ENCODE measurements at places on chromosomes 12 and 14.

GRCh38 chr12:102107970-102108369, 11.9 kb downstream of the NUP37 start:
- no peak for DNase-seq

GRCh38 chr12:71786829-71787228, 32.2 kb downstream of the RAB21 start:
- no peak for DNase-seq

GRCh38 chr14:50947446-50947845, 3.2 kb upstream of the PYGL start:
- DNase-seq, result no peak

- DNase-seq, result no peak
These were observed 116.0 kb upstream of the LRIG3 start for GRCh38 chr12:59036347-59036746.

DNA sequence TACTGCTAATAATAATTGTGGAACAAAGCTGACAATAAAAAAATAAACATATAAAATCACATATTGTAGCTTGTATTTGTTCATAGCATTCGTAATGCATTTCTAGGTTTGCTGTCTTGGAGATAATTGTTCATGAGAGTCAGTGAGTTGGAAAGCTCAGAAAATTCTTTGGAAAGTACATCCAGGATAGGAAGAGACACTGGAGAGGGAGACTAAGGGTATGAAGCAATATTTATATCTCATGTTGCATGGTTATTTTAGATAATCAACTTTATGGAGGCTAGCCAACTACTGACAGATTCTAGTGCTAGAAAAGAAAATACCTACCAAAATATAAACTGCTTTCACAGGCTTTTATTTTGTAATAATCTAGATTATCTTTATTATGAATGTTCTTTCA, 1095.2 kb downstream of the FSCB start:
- no peak for DNase-seq

DNA sequence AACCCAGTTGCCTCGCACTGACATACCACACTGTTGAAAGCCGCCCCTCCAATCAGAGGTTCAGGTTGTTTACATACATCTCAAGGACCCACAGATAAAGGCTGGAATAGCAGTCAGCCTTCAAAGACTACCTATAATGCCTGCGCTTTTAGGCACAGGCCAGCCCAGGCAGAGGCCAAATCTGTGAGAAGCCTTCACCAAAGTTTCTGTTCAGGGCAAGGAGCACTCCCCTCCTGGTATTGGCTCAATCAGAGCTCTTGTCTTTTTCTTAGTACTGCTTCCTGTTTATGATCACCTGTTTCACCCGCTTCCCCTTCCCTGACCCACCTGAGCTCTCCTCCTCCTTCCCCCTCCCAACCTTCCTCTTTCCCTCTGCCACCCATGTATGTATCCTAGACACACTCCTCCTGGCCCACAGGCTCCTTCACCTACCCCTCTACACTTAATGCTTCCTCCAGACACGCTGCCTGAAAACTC, 34.8 kb downstream of the DUSP16 start:
- no peak for DNase-seq

DNA sequence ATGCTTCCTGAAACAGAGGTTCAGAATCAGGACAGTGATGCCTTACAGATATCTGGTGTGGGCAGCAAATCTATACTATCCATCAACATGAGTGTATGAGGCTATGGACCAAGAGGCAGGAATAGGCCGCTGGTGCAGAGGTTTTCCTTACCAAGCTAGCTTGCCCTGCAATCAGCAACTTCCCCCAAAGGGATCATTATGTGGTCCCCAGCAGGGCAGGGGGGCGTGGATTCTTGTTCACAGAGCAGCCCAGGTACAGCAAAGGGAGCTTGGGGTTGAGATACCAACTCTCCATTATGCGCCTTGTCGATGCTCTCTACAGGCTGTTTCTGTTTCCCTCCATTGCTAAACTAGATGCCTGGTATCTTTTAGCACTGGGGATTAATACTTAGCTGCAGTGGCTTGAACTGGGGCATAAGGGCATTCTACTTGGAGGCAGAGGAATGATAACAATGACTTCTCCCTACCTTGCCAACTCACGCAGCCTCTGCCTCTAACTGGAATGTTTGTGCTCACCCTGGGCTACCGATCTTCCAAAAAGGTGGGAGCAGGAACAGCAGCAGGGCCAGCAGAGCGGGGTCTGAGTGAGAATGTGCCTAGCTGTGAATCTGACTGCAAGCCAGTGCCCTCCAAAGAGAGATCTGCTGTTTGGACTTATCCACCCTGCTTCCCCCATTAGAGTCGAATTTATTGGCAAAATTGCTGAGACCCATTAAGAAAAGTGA, 10.3 kb upstream of the KRT1 start:
- DNase-seq, result no peak

DNA sequence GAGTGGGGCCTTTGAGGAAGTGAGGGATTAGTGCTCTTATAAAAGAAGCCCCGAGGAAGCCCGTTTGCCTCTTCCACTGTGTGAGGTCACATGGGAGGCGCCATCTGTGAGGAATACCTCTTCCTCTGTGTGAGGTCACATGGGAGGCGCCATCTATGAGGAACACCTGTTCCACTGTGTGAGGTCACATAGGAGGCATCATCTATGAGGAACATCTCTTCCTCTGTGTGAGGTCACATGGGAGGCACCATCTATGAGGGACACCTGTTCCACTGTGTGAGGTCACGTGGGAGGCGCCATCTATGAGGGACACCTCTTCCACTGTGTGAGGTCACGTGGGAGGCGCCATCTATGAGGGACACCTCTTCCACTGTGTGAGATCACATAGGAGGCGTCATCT, 69.7 kb downstream of the SLC24A4 start:
- no peak for DNase-seq

- peak; percentile 96 for DNase-seq
These were observed 305.3 kb upstream of the DDHD1 start for GRCh38 chr14:53458368-53458814.

DNA sequence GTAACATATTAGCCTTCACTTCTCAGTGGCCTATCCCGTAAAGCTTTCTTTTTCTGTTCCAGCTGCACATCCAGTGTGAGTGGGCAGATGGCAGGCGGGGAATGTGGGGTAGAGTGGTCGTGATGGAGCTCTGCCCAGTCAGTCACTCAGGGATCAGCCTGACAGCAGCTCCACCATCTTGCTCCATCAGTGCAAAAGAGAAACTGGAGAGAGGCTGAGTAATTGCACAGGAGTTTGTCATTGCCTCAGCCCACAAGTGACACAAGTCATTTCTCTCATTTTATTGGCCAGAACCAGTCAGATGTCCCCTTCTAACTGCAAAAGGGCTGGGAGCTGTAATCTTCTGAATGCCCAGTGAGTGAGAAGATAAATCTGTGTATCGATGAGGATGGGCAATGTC, 66.5 kb downstream of the ATP23 start:
- DNase-seq, result no peak

DNA sequence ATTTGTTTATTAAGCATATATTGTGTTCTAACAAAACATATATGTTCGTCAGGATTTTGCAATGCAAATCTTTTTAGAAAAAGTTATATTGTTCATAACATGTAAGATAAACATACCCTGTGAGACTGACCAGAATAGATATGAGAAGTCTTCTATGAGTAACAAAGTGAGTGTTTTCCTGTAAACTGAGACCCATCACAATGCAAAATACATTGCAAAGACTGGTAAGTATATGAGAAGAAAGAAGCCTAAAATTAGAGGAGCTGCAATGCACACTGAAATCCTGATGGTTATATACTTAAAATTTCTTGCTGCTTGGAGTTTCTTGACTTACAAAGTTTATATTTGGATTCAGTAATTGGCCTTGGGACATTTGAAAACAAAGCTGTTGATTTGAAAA, 6.0 kb downstream of the HMGA2 start:
- DNase-seq, result no peak

- no peak for DNase-seq
These were observed 54.0 kb downstream of the ZNF641 start for GRCh38 chr12:48296586-48297282.

- DNase-seq, result no peak
These were observed 239.3 kb upstream of the PRICKLE1 start for GRCh38 chr12:42828836-42829235.

DNA sequence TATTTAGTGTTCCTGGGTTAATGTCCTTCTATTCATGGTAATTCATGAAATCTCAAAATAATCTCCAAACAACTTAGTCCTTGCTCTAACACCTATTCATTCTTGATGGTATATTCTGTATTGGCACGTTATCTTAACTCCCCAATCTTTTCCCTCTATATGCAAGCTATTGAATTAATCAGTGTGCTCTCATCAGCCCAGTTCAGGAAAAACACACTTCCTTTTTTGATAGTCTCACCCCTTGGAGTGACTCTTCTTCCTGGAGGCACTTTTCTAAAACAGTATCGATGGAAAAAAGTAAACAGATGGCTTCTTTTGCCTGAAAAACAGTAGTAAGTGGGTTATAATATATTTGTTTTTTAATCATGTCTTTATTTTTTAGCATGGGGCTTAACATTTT, 28.6 kb downstream of the TULP3 start:
- no peak for DNase-seq

GRCh38 chr12:47945341-47945728, 18.1 kb upstream of the TMEM106C start:
- DNase-seq, result no peak

DNA sequence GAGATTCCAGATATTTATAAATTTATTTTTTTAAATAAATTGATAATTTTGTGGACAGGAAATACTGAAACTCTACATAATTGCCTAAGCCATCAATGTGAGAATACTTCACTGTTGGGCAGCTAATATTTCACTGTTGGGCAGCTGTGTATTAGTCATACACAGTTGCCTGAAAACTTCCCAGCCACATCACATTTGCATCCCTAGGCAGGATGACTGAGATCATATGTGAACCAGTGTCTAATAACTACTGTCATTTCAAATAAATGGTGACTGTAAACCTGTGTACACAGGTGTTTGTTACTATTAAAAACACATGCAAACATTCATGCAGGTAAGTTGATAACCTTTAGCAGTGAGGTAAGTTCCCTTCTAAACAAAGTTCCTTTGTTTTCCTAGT, 43.9 kb downstream of the TMTC3 start:
- peak; percentile 3 for DNase-seq

GRCh38 chr12:124864326-124864752, 675 bp upstream of the SCARB1 start:
- DNase-seq, result no peak

GRCh38 chr14:24958271-24958670, 91.7 kb downstream of the STXBP6 start:
- DNase-seq, result no peak

GRCh38 chr14:90293766-90294730, 37.7 kb downstream of the NRDE2 start:
- DNase-seq, result no peak

- DNase-seq, result no peak
These were observed 7.1 kb downstream of the ETFRF1 start for GRCh38 chr12:25202137-25202536.

DNA sequence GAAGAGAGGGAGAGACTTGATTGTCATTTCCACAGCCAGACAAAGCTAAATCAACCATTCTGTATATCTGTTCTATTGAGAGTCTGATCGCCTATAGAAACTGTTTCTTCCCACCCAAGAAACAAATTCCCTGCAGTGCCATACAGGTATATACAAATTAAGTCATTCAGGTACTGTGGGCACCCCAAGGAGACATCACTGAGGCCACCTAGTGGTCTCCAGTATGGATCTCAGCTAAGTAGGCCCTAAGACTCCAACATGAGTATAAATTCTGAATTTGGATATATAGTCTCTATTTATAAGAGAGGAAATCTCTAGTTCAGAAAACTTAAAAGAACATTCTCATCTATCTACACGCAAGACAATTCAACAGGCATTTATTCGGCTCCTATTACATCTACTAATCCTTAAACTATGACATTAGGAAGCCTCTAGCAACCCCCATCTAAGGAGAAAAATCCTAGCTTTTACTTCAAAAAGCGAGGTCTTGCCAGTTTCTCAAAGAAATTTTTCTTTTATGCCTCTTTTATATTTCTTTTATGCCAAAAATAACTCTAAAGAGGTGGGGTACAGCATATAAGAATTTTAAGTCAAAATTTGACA, 62.6 kb downstream of the DCAF5 start:
- DNase-seq, result peak; percentile 34

- DNase-seq, result no peak
These were observed 17.0 kb downstream of the ZDHHC22 start for GRCh38 chr14:77124345-77125280.

- DNase-seq, result no peak
These were observed 219.2 kb upstream of the SSTR1 start for GRCh38 chr14:37988472-37988871.

- DNase-seq, result no peak
These were observed 352.6 kb downstream of the RAD51B start for GRCh38 chr14:68172216-68172615.

DNA sequence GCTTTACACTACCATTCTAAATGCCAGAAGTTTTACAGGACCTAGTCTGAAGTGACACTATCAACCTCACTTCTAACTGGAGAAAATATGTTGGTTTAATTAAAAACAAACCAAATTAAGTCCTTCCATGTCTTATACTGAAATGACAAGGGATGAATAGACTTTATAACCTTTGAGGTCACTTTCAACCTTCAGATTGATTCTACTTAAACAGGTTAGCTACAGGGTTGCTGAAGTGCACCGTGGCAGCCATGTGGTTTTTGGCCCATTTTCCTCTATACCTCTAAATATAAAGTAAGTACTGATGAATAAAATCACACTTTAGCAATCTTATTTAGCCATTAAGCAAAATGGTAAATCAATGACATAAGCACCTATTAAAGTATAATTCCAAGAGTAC, 3.9 kb downstream of the SLC38A2 start:
- no peak for DNase-seq

- no peak for DNase-seq
These were observed 193.9 kb downstream of the C12orf42 start for GRCh38 chr12:103301642-103302591.

GRCh38 chr12:110885152-110885840, 35.1 kb downstream of the MYL2 start:
- DNase-seq, result no peak

All from SW 1271 (cell line).